ENCODE measurements at places on chromosomes 4 and X. TPM values are rescaled to one million over a fixed set of nuclear protein-coding genes. Genes with fewer than 3 reads are reported as not detected.

GRCh38 chr4:169208516-169208915, 62.2 kb downstream of the SH3RF1 start:
- DNase-seq = no peak

DNA sequence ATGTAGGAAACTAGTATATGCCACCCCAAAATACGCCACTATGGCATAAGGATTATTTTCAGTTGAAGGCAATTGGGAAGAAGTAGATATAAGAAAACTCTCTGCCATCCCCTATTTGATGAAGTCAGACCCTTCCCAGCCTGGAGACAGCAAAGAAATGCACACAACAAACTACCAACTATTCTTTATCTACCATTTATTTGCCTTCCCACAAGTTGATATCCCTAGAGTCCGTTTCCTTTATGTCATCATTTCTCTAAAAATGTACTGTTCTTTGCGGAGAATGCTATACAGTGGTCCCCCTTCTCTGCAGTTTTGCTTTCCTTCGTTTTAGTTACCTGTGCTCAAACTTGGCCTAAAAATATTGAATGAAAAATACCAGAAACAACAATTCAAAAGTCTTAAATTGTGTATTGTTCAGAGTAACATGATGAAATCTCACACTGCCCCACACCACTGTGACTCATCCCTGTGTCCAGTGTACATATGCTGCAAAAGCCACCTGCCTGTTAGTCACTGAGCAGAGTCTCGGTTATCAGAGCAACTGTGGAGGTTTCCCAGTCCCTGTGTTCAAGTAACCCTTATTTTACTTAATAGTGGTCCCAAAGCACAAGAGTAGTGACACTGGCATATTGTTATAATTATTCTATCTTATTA, 152.3 kb downstream of the WDFY3 start:
- no peak for DNase-seq

GRCh38 chrX:37906357-37906756, 59.0 kb upstream of the DYNLT3 start:
- no peak for DNase-seq

DNA sequence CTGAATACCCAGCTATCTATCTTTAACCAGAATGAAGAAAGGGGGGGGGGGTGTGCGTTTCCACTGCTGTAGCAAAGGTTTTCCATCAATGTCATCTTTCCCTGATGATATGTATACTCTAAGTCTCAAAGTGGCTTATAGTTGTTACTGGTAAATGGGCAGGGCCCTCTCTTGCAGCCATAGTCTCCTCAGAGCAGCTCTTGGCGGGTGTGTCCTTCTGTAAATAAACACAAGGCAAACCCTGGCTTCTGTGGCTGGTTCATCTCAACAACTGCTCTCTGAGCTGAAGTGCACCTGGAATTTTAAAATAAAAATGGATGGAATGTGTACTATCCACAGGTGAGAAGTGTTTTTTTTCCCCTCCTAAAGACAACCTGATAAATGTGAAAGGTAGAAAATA, 57.5 kb upstream of the SCML1 start:
- DNase-seq = no peak

GRCh38 chrX:11499076-11500044, 166.4 kb downstream of the ARHGAP6 start:
- no peak for DNase-seq

XG gene
- total RNA-seq = 0.19 TPM

TMSB15A gene
- total RNA-seq = 0.62 TPM

POLA1 gene
- 6.0 TPM for total RNA-seq

PRKG2 gene
- total RNA-seq = 0.05 TPM

FMR1NB gene
- not detected for total RNA-seq

Data from Right ventricle myocardium inferior (tissue), 1 donor.